ENCODE measurements at places on chromosomes 2 and 18.

GRCh38 chr2:217206907-217207698 is 347.2 kb upstream of the TNP1 start:
- no peak for DNase-seq

GRCh38 chr18:79423211-79424007 is 27.7 kb downstream of the NFATC1 start:
- no peak for DNase-seq

- DNase-seq: no peak
Observed at GRCh38 chr2:124163840-124164239, 138.8 kb downstream of the CNTNAP5 start.

DNA sequence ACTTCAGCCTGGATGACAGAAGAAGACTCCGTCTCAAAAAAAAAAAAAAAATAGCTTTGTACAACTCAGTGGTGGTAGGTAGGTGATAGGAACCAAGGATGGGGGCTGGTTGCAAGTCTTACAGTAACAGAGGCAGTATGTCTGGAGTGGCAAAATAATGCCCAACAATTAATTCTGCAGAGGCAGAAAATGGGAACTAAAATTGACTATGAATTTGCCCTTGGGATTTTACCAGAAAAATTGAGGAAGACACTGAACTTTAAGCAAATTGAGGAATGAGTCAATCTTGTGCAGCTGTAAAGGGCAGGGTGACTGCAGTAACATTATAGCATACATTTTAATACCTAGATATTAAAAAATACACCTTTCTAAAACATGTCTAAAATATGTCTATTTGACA is 292.1 kb upstream of the FBXO11 start:
- no peak for DNase-seq

- DNase-seq: no peak
Observed at GRCh38 chr2:85524336-85524908, 14.5 kb upstream of the MAT2A start.
